ENCODE measurements at places on chromosomes 11 and 22. TPM values are rescaled to one million over a fixed set of nuclear protein-coding genes. Genes with fewer than 3 reads are reported as not detected.

KRTAP5-2 gene
- not detected for total RNA-seq

GP1BB gene
- 2.6 TPM for total RNA-seq

CELSR1 gene
- 14.9 TPM for total RNA-seq

OR56A1 gene
- not detected for total RNA-seq

ADAMTS8 gene
- not detected for total RNA-seq

SLC1A2 gene
- 0.39 TPM for total RNA-seq

YPEL1 gene
- total RNA-seq: 1.9 TPM

FAM111A gene
- 49.5 TPM for total RNA-seq

CSRP3 gene
- total RNA-seq: not detected

NCR3LG1 gene
- total RNA-seq: 14.4 TPM

Measured in articular chondrocyte of knee joint (primary cell).